ENCODE measurements at places on chromosomes 4 and X.

DNA sequence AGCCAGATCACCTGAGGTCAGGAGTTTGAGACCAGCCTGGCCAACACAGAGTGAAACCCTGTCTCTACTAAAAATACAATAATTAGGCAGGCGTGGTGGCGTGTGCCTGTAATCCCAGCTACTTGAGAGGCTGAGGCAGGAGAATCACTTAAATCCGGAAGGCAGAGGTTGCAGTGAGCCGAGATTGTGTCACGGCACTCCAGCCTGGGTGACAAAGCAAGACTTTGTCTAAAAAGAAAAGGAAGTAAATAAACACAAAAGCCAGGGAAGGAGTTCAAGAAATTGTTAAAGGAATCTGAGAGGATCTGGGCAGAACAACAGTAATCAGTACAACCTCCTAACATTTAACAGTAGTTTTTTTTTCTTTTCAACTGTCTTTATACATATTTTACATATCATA, 48.7 kb upstream of the ARHGEF6 start:
- no peak for DNase-seq

DNA sequence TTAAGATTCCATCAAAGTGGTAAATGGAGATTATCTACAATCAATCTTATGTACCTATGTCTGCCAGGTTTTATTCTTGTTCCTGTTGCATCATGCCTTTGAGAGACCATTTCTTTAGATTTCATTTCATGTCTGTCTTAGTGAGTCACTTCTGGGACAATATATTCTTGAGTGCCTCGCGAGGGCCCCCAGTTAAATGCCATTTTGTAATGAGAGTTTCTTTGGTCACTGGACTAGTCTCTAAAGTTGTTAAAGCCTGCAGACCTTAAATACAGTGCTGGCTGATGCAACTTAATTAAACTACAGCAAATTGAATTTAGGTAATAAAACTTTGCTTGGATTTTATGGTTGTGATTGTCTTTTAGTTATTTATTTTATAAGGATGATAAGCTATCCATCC, 87.2 kb upstream of the PITX2 start:
- no peak for DNase-seq

- no peak for DNase-seq
Measured at GRCh38 chr4:57504139-57504538, 394.0 kb upstream of the IGFBP7 start.

DNA sequence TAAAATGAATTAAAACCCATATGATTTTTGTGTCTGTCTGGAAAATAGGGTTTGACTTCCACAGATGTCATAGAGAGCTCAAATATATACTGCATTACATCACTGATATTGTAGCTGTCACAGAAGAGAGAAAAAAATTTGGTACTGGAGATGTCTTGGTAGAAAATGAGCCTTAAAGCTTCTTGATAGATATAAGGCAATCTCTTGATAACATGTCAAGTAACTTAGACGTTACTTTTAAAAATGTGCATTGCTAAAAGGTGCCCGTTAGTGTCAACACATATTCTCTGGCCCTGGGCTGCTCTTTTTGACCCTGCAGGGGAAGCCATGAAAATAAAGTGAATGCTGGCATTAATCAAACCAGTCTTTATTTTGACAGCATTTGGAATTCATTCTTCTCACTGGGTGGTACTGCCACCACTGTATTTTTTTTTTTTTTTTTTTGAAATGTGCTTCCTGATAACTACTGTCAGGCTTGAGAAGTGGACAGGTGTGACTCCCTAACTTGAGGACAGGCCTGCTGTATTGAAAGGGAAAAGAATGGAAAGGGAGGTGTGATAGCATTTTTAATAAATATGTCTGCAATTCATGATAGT, 53.0 kb upstream of the RAPGEF2 start:
- no peak for DNase-seq

DNA sequence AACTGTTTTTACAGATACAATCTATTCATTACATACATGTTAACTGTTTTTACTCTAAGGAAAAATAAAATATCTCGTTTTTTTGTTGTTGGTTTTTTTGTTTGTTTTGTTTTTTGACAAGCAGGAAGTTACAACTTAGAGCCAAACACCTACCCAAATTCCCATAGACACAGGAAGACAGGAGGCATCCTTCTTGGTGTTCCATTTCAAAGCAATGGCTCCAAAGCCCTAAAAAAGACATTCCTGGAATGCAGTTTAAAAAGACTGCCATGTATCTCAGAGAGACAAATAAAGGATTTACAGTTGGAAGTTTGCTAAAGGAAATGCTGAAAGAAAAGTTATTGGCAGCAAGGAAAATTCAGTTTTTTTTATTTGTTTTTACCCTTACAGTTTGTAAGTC, 16.7 kb downstream of the ETFDH start:
- no peak for DNase-seq

DNA sequence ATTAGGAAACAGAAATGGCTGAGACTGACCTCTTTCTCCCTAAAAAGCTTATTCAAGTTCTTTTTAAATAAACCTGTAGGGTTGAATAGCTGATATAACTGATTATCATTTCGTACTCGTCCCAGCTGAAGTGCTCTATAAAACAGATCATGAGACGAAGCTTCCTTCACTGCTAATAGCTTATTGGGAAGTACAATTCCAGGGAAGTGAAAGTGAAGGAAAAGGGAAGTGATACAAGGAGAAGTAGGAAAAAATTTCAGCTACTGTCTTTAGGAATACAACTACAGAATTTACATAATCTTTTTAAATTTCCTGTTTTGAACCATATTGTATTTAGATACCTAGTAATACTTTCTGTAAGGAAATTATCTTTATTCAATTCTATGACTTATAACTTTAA, 103.0 kb downstream of the SNCA start:
- DNase-seq, result no peak

GRCh38 chrX:106177106-106177981, 9.2 kb downstream of the PWWP3B start:
- DNase-seq, result no peak

DNA sequence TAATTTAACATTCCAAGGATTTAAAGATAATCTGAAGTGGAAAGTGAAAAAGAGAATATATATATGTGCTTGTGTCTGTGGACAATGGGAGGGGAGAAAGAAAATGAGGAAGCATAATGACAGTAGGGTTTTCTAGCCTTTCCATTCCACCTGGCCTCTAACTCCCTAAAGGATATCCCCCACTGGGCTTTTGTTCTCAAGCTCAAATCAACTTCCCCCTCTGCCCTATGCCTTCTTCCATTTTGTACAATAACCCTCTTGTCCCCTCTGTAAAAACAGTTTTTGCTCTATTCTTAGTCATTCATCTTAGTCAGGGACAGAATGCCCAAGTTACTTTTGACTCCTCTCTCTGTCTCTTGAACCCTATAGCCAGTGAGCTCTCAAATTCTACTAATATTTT, 23.6 kb downstream of the ANTXR2 start:
- DNase-seq, result no peak

DNA sequence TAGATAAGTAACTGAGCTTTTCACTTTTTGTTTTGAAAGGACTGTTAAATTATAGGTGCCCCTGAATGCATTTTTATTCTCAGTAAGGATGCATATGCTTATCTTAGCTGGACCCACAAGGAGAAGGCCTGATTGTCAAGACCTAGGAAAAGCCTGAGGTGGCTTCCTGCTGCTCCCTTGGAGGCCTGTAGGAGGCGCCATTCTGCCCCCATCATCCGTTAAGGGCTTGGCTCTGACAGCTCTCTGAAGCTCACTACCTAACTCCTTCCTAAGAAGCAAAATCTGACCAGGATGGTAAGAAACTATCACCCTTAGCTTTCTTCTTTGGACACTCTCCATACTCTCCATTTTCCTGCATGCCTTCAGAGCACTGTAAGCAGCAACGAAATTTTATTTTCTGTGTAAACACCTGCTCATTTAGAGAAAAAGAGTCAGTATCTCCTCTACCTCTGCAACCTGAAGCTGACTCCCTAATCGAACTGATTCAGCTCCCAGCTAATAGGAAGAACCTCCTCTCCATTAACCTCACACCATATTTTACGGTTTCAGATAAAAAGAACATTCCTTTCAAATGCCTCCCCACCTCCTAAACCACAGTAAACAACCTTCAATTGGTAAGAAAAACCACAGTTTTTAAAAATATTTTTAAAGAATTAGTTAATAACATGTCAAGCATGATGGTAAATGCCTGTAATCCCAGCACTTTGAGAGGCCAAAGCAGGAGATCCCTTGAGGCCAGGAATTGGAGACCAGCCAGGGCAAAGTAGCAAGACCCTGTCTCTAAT, 73.4 kb upstream of the EDNRA start:
- no peak for DNase-seq

DNA sequence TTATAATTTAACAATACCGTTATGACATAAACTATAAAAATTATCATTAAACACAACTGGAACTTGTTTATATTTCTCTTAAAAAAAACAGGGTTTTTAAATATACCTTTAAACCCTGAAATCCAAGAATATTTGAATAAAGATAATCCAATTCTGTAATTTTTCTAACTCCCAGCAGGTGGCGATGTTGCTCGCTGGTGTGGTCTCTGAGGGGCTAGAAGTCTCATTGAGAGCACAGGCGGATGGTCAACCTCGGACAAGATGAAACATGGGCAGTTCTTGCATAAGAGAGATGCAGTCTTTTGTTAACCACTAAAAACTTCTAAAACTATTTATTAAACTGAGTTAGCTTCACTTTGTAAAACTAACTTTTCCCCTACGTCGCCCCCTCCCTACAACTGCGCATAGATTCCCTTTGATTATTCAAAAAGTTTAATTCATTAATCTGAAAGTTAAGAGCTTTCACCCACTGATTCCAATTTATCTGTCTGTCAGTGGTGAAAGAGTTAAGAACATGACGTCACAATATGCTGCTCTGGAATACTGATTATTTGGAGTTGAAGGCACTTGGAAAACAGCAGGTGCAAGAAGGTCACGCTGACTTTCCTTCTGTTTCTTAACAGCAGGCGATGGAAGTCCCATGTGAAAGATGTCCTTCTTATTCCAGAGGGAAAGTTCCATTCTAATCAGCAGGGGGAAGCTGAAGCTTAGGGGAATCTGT, 29.5 kb downstream of the DMP1 start:
- DNase-seq, result no peak

DNA sequence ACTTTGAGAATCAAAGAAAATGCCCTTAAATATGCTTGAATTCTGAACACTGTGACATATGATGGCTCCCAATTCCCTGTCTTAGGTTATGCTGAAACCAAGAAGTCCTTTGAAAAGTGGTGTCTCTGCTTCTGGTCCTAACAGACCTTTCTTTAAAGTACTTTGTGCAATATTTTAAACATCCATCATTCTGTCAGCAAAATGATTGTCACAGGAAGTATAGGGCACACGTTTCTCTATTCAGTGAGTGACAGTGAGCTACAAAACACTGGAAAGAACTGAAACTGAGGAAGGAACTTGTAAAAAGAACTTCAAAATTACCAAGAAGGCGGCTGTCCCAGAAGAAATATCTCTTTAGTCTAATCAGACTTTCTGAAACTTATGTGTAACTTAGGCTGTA, 12.2 kb upstream of the NUP54 start:
- no peak for DNase-seq

- DNase-seq, result no peak
Measured at GRCh38 chr4:17763416-17763815, 18.0 kb downstream of the FAM184B start.

DNA sequence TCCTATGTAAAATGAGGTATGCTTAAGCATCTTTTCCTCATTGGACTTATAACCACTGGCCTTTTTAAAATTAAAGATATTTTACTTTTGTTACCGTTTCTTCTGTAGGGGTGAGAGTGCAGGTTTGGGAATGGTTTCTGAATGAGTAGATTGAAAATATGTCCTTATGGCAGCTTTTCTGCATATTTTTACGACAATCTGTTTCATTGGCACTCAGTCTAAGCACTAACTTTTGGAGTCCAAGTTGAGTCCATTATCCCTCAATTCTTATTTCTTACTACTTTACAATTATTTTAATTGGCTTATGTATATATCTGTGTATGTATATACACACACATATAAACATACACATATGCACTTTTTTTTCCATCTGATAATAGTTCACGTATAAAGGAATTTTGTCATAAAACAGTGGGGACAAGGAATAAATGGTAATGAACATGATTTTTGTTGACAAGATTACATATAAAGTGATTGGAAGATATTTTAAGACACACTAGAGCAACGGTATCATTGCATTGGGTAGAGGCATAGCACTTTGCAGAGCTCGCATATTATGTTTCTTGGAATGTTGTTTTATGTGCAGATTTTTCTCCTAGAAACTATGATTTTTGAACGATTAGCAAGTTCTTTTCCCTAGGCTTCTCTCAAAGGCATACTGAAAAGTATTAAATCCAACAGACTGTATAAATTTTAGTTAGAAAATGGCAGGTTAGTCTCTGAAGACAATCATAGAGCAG, 133.0 kb downstream of the FAT4 start:
- DNase-seq, result no peak

DNA sequence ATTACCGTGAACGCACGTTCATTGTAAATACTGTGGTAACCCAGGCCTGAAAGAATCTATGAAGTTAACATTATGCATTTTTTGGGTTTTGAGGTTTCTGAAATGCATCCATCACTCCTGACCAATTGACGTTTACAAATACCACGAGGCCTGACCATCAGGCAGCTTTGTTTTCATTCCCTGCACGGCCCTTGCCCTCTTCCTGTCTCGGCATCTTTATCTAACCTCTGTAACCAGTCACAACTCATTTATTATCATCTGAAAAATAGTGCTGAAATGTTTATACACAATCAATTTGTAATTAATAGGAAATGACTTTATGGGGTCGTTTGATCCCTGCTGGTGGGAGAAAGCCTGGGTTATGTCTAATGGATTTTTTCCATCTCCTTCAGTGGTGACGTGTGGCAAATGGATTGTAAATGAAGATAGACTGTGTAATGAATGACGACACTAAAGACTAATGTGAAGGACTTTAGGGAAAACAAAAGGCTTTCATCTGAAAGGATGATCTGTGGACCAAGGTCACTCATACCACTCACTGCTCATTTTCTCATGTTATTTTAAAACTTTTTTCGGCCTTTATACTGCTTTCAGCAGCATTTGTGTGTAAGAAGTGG, 102.7 kb upstream of the SORBS2 start:
- DNase-seq, result no peak

- no peak for DNase-seq
Measured at GRCh38 chr4:1582227-1582626, 101.9 kb downstream of the FAM53A start.

DNA sequence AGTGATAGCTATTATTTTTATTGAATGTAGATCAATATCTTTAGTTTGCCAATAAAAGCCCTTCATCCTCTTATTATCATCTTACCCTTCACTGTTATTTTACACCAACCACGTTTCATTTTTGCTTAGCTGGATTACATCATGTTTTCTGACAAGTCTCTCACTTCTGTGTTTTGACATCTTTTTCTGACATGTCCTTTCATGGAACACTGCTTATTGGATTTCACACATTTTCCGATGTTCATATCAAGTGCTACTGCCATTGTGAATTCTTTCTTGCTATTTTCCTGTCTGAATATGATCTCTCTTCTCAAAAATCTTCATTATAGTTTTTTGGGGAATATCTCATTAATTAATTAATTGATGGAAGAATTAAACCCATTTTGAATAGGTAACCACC, 48.5 kb upstream of the AGA start:
- no peak for DNase-seq

DNA sequence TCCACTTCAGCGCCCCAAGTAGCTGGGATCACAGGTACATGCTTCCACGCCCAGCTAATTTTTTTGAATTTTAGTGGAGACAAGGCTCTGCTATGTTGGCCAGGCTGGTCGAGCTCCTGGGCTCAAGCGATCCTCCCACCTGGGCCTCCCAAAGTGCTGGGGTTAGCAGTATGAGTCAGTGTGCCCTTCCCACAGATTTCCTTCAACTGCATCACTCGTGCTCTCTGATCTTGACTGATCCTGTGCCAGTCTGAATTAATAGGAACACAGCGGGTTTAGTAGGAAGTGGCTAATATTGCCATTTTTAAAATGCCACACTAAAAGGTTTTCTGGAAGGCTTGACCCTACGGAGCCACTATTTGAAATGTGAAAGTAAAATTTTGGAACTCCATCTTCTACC, 4.3 kb upstream of the SHROOM2 start:
- no peak for DNase-seq

Data from activated CD4-positive, alpha-beta T cell treated with anti-CD3 and anti-CD28 coated beads for 4 hours (primary cell).